ENCODE measurements at places on chromosomes 4 and X.

DNA sequence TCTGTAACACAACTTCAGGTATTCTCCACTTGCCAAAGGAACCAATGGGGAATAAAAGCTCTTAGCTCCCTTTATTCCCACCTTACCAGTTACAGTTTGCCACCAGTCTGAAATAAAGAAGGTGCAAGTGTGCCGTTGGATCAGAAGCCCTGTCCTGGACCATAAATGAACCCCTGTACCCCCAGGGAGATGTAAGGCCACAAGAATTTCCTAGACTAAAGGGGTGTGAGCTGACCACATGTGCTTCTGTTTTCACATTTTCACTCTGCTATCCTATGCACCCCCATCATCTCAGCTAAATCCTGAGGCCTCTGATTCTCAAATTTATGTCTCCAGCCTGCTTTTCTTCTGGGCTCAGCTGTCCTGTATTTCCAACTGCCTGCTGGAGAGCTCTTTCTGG lies 221.2 kb downstream of the SPRY1 start:
- no peak for DNase-seq

DNA sequence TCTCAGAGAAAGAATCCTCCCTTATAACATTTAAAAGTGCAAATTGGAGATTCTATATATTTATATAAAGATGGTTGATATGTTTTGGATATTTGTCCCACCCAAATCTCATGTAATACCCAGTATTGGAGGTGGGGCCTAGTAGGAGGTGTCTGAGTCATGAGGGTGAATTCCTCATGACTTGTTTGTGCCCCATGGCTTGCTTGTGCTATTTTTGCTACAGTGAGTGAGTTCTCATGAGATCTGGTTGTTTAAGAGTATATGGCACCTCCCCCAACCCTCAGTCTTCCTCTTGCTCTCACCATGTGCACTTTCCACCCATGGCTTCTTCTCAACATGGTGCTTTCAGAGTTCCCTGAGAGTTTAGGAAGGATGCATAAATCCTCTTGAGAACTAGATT lies 9.5 kb upstream of the ANKRD50 start:
- DNase-seq: no peak

- DNase-seq: no peak
Observed at GRCh38 chr4:85423431-85423830, 51.5 kb upstream of the ARHGAP24 start.

GRCh38 chr4:73451404-73451803 lies 15.4 kb downstream of the AFP start:
- DNase-seq: no peak

DNA sequence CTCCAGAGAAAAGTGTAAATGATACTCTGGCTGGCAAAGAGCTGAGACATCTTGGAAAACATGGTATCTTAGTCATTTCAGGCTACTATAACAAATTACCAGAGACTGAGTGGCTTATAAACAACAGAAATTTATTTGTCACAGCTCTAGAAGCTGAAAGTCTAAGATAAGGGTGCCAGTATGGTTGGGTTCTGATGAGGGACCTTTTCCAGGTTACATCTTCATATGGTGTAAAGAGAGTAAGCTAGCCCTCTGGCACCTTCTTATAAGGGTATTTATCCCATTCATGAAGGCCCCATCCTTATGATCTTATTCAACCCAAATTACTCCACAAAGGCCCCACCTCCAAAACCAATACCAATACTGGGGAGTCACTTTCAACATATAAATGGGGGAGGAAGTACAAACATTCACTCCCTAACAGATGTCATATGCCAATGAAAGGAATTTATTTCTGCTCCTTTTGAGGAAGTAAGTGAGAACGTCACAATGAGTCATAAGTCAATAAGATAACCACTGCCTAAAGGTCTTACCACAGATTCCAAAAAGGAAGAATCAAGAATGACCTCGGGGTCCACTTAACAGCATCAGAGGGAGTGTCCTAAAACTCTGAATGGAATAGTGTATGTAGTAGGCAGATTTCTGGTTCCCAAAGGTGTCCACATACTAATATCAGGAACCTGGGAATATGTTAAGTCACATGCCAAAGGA lies 246.6 kb downstream of the OPHN1 start:
- no peak for DNase-seq

- DNase-seq: no peak
Observed at GRCh38 chrX:153992180-153992579, 19.6 kb downstream of the TMEM187 start.

GRCh38 chr4:145773581-145774234 lies 93.8 kb downstream of the C4orf51 start:
- DNase-seq: no peak
